Heart left ventricle (tissue), 16 donors: ENCODE measurements at places on chromosomes 3 and 15. TPM values are rescaled to one million over a fixed set of nuclear protein-coding genes. Genes with fewer than 3 reads are reported as not detected.

ESYT3 gene
- total RNA-seq, result 2.0 TPM

SAMD7 gene
- total RNA-seq, result not detected

PATL2 gene
- 2.5 TPM for total RNA-seq

CAMP gene
- not detected for total RNA-seq

ZNF385D gene
- 1.3 TPM for total RNA-seq

CLDN11 gene
- 3.9 TPM for total RNA-seq

HRH1 gene
- 4.3 TPM for total RNA-seq

EIF5A2 gene
- total RNA-seq, result 5.7 TPM

IRAK2 gene
- total RNA-seq, result 4.1 TPM

MLH1 gene
- total RNA-seq, result 45.8 TPM
